HFFc6 (cell line): ENCODE measurements at places on chromosomes 2 and 18. TPM values are rescaled to one million over a fixed set of nuclear protein-coding genes. Genes with fewer than 3 reads are reported as not detected.

GRCh38 chr18:70243131-70243929 lies 37.8 kb upstream of the RTTN start:
- no peak overlapping the region for H3K27ac ChIP-seq
- no peak overlapping the region for H3K4me3 ChIP-seq
- H3K27me3 ChIP-seq = peaks cover 7% of the 10 kb centered on the region
- no peaks in the 10 kb centered on the region for H3K36me3 ChIP-seq
- peaks cover 8% of the 10 kb centered on the region; the same call in 1 of the 2 replicates for H3K4me1 ChIP-seq
- DNase-seq = no peak

DNA sequence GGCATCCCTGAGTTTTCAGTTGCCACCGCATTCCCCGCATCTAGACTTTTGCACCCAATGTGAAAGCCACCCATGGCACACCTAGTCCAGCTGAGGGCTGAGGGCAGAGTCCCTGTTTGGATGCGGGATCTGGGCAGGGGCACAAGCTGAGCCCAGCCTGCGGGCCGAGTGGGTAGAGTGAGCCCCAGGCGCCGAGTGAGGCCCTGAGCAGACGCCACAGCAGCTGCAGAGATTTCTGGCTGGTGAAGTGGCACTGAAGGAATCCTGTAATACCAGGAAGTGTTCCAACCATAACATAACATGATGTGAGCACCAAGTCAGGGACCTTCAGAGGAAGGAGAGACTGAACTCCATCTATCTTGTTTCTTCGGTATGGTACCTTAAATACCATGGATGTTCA lies 27.7 kb upstream of the FRZB start:
- H3K4me1 ChIP-seq = peaks cover 35% of the 10 kb centered on the region
- H3K4me3 ChIP-seq = no peak overlapping the region
- no peak overlapping the region for H3K27ac ChIP-seq
- DNase-seq = no peak
- no peaks in the 10 kb centered on the region; the same call in 1 of the 2 replicates for H3K27me3 ChIP-seq
- peaks cover 8% of the 10 kb centered on the region; the same call in 1 of the 2 replicates for H3K36me3 ChIP-seq

GRCh38 chr2:19362094-19362754 lies 3.8 kb upstream of the OSR1 start:
- DNase-seq = peak; percentile 8
- peak overlapping the region; percentile 75 for H3K27ac ChIP-seq
- H3K4me3 ChIP-seq = peak overlapping the region; percentile 93
- no peaks in the 10 kb centered on the region; the same call in 1 of the 2 replicates for H3K36me3 ChIP-seq
- peaks cover 9% of the 10 kb centered on the region for H3K27me3 ChIP-seq
- H3K4me1 ChIP-seq = peaks cover 22% of the 10 kb centered on the region

GRCh38 chr18:31592506-31593157 lies 955 bp downstream of the TTR start:
- H3K27ac ChIP-seq = no peak overlapping the region
- H3K36me3 ChIP-seq = peaks cover 2% of the 10 kb centered on the region; the same call in 1 of the 2 replicates
- no peak for DNase-seq
- H3K4me1 ChIP-seq = no peaks in the 10 kb centered on the region

GRCh38 chr2:233346930-233347329 lies 7.4 kb upstream of the DGKD start:
- no peak for DNase-seq
- peaks cover 49% of the 10 kb centered on the region for H3K27me3 ChIP-seq
- H3K36me3 ChIP-seq = no peaks in the 10 kb centered on the region
- no peak overlapping the region for H3K27ac ChIP-seq

GRCh38 chr2:160087854-160088745 lies 25.7 kb upstream of the PLA2R1 start:
- DNase-seq = no peak
- no peak overlapping the region for H3K4me3 ChIP-seq
- H3K4me1 ChIP-seq = peaks cover 13% of the 10 kb centered on the region

GRCh38 chr2:32506446-32506845 lies 121.4 kb upstream of the TTC27 start:
- no peaks in the 10 kb centered on the region for H3K27me3 ChIP-seq
- no peak overlapping the region; the same call in 1 of the 2 replicates for H3K4me3 ChIP-seq
- no peaks in the 10 kb centered on the region for H3K4me1 ChIP-seq
- H3K36me3 ChIP-seq = peaks cover 30% of the 10 kb centered on the region
- DNase-seq = no peak
- no peak overlapping the region for H3K27ac ChIP-seq

DNA sequence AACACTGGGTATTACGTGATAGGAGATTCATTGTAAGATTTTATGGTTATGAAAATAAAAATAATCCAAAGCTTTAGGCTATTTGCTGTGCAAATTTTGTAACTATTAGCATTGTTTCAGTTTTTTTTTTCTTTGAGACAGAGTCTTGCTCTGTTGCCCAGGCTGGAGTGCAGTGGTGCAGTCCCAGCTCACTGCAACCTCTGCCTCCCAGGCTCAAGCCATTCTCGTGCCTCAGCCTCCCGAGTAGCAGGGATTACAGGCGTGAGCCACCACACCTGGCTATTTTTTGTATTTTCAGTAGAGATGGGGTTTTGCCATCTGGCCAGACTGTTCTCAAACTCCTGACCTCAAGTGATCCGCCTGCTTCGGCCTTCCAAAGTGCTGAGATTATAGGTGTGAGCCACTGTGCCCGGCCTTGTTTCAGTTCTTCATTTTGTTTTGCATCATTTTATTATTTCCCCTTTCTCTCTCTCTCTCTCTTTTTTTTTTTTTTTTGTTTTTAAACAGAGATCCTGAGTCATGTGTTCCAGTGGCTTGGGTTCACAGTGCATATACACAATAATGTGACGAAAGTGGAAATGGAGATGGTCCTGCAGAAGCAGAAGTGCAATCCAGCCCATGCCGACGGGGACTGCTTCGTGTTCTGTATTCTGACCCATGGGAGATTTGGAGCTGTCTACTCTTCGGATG lies 25.8 kb downstream of the CASP10 start:
- no peak overlapping the region for H3K4me3 ChIP-seq
- peaks cover 15% of the 10 kb centered on the region for H3K4me1 ChIP-seq
- no peak overlapping the region for H3K27ac ChIP-seq
- DNase-seq = no peak
- no peaks in the 10 kb centered on the region for H3K36me3 ChIP-seq

GRCh38 chr2:140744379-140744778 lies 1386.4 kb downstream of the LRP1B start:
- H3K27me3 ChIP-seq = no peaks in the 10 kb centered on the region
- DNase-seq = no peak
- no peaks in the 10 kb centered on the region for H3K36me3 ChIP-seq
- H3K27ac ChIP-seq = no peak overlapping the region
- no peak overlapping the region for H3K4me3 ChIP-seq
- H3K4me1 ChIP-seq = no peaks in the 10 kb centered on the region

- H3K27ac ChIP-seq = no peak overlapping the region
- no peaks in the 10 kb centered on the region for H3K36me3 ChIP-seq
- peaks cover 6% of the 10 kb centered on the region for H3K27me3 ChIP-seq
- DNase-seq = no peak
Measured at GRCh38 chr2:230871361-230872150, 6.8 kb downstream of the ITM2C start.

- peaks cover 42% of the 10 kb centered on the region for H3K4me1 ChIP-seq
- H3K4me3 ChIP-seq = peak overlapping the region; percentile 76; the same call in 1 of the 2 replicates
- no peak for DNase-seq
- H3K36me3 ChIP-seq = peaks cover 18% of the 10 kb centered on the region
- peak overlapping the region; percentile 84 for H3K27ac ChIP-seq
Measured at GRCh38 chr2:196284144-196284844, 112.9 kb upstream of the STK17B start.

GRCh38 chr2:85457877-85458316 lies 39.4 kb downstream of the SH2D6 start:
- H3K4me3 ChIP-seq = no peak overlapping the region
- 0 out of 2 replicates have a peak, but pooled peaks cover 4% of the 10 kb centered on the region for H3K4me1 ChIP-seq
- no peaks in the 10 kb centered on the region for H3K36me3 ChIP-seq
- DNase-seq = no peak
- H3K27ac ChIP-seq = no peak overlapping the region

GRCh38 chr18:60668583-60668982 lies 296.0 kb upstream of the MC4R start:
- H3K27ac ChIP-seq = no peak overlapping the region
- H3K4me1 ChIP-seq = no peaks in the 10 kb centered on the region
- no peaks in the 10 kb centered on the region for H3K27me3 ChIP-seq
- H3K36me3 ChIP-seq = peaks cover 4% of the 10 kb centered on the region; the same call in 1 of the 2 replicates

DNA sequence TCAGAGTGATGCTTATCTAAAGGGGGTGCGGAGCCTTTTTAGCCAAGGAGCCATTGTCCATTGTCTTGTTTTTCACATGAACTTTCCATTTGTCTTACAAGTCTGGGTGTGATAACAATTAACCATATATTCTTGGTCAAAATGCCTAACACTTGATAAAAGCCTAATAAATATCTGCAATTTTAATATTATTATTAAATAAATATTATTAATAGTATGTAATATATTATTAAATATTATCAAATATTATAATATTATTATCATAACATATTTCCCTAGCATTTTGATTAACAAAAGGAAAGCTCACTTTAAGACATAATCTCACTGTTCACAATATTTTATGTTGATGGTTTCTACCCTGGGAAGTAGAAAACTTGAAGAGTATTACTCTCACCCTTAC lies 1143.6 kb upstream of the GYPC start:
- H3K4me3 ChIP-seq = no peak overlapping the region
- H3K4me1 ChIP-seq = no peaks in the 10 kb centered on the region
- H3K27ac ChIP-seq = no peak overlapping the region

DNA sequence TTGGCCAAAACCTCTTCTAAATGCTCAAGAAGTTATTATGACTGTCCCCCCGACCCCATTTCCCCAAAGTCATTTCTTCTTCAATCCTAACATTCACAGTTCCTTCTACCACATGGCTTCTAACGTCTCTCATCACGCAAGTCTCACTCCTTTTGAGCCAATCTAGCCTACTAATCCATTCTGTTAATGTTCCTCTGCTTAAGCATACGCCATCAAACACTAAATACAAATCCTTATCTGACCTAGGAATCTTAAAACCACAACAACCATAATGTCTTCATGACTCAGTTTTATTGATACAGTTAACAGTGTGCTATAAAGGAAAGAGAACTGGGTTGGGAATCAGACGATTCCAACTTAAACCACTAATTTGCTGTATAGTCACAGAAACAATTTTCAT lies 23.9 kb downstream of the HNRNPLL start:
- H3K4me3 ChIP-seq = no peak overlapping the region
- no peak overlapping the region for H3K27ac ChIP-seq
- no peak for DNase-seq
- H3K27me3 ChIP-seq = peaks cover 2% of the 10 kb centered on the region; the same call in 1 of the 2 replicates

- H3K27ac ChIP-seq = no peak overlapping the region
- H3K4me1 ChIP-seq = no peaks in the 10 kb centered on the region
- H3K36me3 ChIP-seq = no peaks in the 10 kb centered on the region
- DNase-seq = no peak
Measured at GRCh38 chr2:68604077-68604476, 39.3 kb upstream of the PROKR1 start.

- H3K27ac ChIP-seq = peak overlapping the region; percentile 89
- H3K36me3 ChIP-seq = 0 out of 2 replicates have a peak, but pooled peaks cover 8% of the 10 kb centered on the region
- no peaks in the 10 kb centered on the region for H3K27me3 ChIP-seq
Measured at GRCh38 chr2:213834746-213835145, 550.5 kb downstream of the SPAG16 start.

DNA sequence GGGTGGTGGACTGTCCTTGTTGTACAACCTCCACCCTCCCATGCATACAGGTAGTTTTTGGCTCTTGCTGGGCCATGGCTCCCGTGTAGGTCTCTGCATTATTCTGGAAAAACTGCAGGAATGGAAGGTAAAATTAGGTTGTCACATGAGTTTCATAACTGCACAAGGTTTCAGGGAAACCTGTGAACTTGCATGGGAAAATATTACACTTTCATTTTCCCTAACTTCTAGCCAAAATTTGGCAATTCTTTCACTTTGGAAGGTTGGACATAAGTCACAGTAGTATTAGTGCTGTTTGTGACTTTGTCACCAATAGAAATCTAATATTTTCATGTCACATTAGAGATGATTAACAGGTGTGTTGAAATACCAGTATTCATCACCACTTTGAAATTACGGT lies 118.1 kb upstream of the MGAT5 start:
- no peaks in the 10 kb centered on the region; the same call in 1 of the 2 replicates for H3K27me3 ChIP-seq
- H3K36me3 ChIP-seq = peaks cover 27% of the 10 kb centered on the region
- DNase-seq = no peak
- H3K27ac ChIP-seq = no peak overlapping the region; the same call in 1 of the 2 replicates
- peaks cover 62% of the 10 kb centered on the region for H3K4me1 ChIP-seq

- no peak for DNase-seq
- H3K4me1 ChIP-seq = peaks cover 11% of the 10 kb centered on the region; the same call in 1 of the 2 replicates
- H3K27ac ChIP-seq = no peak overlapping the region
- peaks cover 7% of the 10 kb centered on the region; the same call in 1 of the 2 replicates for H3K36me3 ChIP-seq
Measured at GRCh38 chr2:3488855-3489763, 30.2 kb downstream of the ADI1 start.

DNA sequence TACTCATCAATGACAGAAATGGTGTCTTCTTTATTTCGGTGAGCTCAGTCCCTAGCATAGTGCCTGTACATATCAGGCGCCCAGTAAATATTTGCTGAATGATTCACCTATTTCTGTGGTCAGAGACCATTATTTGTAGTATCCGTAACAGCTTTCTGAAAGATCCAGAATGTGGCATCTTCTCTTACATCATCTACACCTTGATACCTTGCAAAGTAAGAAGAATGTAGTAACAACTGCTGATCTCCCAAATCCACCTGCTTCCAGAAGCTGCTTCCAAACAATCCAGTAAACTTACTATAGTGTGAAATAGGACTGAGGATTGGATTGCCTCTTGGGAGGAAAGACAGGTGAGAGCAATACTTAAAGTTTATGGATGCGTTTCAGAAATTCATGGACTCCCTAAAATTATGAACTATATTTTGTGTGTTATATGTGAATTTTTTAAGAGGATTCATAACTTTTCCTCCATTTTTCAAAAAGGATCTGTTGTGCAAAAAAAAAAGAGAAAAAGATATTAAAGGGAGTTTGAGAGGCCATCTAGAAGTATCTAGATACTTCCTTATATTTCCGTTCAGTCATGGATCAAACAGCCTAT lies 945 bp upstream of the ASXL2 start:
- H3K4me3 ChIP-seq = peak overlapping the region; percentile 99
- peaks cover 59% of the 10 kb centered on the region for H3K4me1 ChIP-seq
- peak; percentile 74 for DNase-seq
- no peaks in the 10 kb centered on the region for H3K36me3 ChIP-seq
- H3K27ac ChIP-seq = peak overlapping the region; percentile 98

DNA sequence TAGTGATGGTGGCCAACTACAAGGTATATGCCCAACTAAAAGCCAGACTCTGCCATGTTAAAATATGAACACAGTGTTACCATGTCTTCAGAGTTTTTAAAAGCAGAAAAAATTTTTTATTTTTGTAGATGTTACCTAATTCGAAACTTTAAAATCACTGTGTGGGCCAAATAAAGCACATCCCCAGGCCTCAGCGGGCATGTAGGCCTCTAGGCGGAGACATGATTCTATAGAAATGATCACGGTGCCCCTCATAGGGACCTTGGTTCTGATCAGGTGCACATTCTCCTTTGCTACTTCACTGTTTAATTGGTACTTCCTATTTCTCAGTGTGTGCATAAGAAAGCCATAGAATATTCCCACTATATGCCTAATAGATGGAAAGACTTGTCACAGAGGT lies 349.2 kb downstream of the XIRP2 start:
- DNase-seq = no peak
- H3K27me3 ChIP-seq = peaks cover 1% of the 10 kb centered on the region; the same call in 1 of the 2 replicates
- no peaks in the 10 kb centered on the region for H3K36me3 ChIP-seq
- no peaks in the 10 kb centered on the region for H3K4me1 ChIP-seq
- no peak overlapping the region for H3K4me3 ChIP-seq

SOX11 gene
- total RNA-seq = not detected in 3 replicates

C2orf92 gene
- total RNA-seq = 1.1 to 2.7 TPM (median 2.2 TPM) in 3 replicates

SIX3 gene
- total RNA-seq = not detected in 3 replicates

ROCK1 gene
- total RNA-seq = 66.1 and 72.1 TPM in 2 replicates

TLX2 gene
- total RNA-seq = 0.31 TPM in 1 of 2 replicates, not detected in the other

UGT1A9 gene
- total RNA-seq = not detected in 3 replicates

RND3 gene
- total RNA-seq = 369 to 525 TPM (median 483 TPM) in 3 replicates

CENPA gene
- 7.1 to 19.3 TPM (median 15.2 TPM) in 3 replicates for total RNA-seq
